Gastroesophageal sphincter (tissue), 4 donors: ENCODE measurements at places on chromosomes 3 and 15. TPM values are rescaled to one million over a fixed set of nuclear protein-coding genes. Genes with fewer than 3 reads are reported as not detected.

The ADAMTS7 gene
- total RNA-seq, result 4.7 TPM

The TMCO5A gene
- not detected for total RNA-seq

The SEMA5B gene
- 0.32 TPM for total RNA-seq

The USP13 gene
- 12.1 TPM for total RNA-seq

The RAD51 gene
- 3.0 TPM for total RNA-seq

The SPSB4 gene
- 0.22 TPM for total RNA-seq

The GOLGA6L4 gene
- total RNA-seq, result 1.4 TPM

The MAGEL2 gene
- not detected for total RNA-seq

The MEGF11 gene
- not detected for total RNA-seq

The ITPKA gene
- total RNA-seq, result 1.2 TPM

The GP5 gene
- total RNA-seq, result not detected

The ZDHHC23 gene
- 2.8 TPM for total RNA-seq

The TYRO3 gene
- 3.1 TPM for total RNA-seq

The UBAP1L gene
- 3.0 TPM for total RNA-seq

The CCDC13 gene
- 7.4 TPM for total RNA-seq

The ZNF662 gene
- total RNA-seq, result 7.3 TPM

The POTEB gene
- not detected for total RNA-seq

The WDR93 gene
- total RNA-seq, result not detected

The FANCD2OS gene
- total RNA-seq, result not detected

The CLDN1 gene
- total RNA-seq, result 0.50 TPM

The SCN5A gene
- total RNA-seq, result 0.50 TPM

The KLHL6 gene
- total RNA-seq, result 1.9 TPM

The ARHGEF3 gene
- total RNA-seq, result 10.1 TPM

The ZNF502 gene
- total RNA-seq, result 5.8 TPM

The GRAMD2A gene
- total RNA-seq, result 0.64 TPM

The NPAP1 gene
- total RNA-seq, result not detected

The BTBD1 gene
- 61.1 TPM for total RNA-seq

The MEIS2 gene
- total RNA-seq, result 85.8 TPM

The FES gene
- total RNA-seq, result 40.1 TPM

The CCDC54 gene
- total RNA-seq, result not detected

The PRR20G gene
- not detected for total RNA-seq

The A4GNT gene
- not detected for total RNA-seq

The KBTBD12 gene
- 2.2 TPM for total RNA-seq

The GP9 gene
- not detected for total RNA-seq

The CEP63 gene
- total RNA-seq, result 21.7 TPM

The SERPINI2 gene
- not detected for total RNA-seq

The GALK2 gene
- total RNA-seq, result 35.6 TPM

The CPNE9 gene
- 1.1 TPM for total RNA-seq

The CAPN3 gene
- 16.2 TPM for total RNA-seq

The PATL2 gene
- total RNA-seq, result 1.1 TPM

The DUSP7 gene
- 18.1 TPM for total RNA-seq

The SLC30A4 gene
- total RNA-seq, result 9.7 TPM

The CCR3 gene
- not detected for total RNA-seq

The NR2E3 gene
- not detected for total RNA-seq

The AGBL1 gene
- total RNA-seq, result 0.13 TPM

The NUP210 gene
- total RNA-seq, result 3.0 TPM

The TNFAIP8L3 gene
- 28.0 TPM for total RNA-seq

The LOXL1 gene
- total RNA-seq, result 22.9 TPM

The SEMA7A gene
- 2.7 TPM for total RNA-seq

The MKRN2 gene
- total RNA-seq, result 38.2 TPM

The CCDC14 gene
- total RNA-seq, result 18.5 TPM

The FSIP1 gene
- 1.7 TPM for total RNA-seq

The NEK10 gene
- total RNA-seq, result 2.7 TPM

The GUCA1C gene
- total RNA-seq, result not detected

The CD86 gene
- 1.4 TPM for total RNA-seq
